ENCODE measurements at places on chromosomes 6 and 20.

- H3K4me1 ChIP-seq: no peaks in the 10 kb centered on the region
- H3K27ac ChIP-seq: no peak overlapping the region
- H3K36me3 ChIP-seq: no peaks in the 10 kb centered on the region
- no peak for DNase-seq
- H3K4me3 ChIP-seq: no peak overlapping the region
These were observed 31.0 kb upstream of the FBXO30 start for GRCh38 chr6:145845557-145845956.

DNA sequence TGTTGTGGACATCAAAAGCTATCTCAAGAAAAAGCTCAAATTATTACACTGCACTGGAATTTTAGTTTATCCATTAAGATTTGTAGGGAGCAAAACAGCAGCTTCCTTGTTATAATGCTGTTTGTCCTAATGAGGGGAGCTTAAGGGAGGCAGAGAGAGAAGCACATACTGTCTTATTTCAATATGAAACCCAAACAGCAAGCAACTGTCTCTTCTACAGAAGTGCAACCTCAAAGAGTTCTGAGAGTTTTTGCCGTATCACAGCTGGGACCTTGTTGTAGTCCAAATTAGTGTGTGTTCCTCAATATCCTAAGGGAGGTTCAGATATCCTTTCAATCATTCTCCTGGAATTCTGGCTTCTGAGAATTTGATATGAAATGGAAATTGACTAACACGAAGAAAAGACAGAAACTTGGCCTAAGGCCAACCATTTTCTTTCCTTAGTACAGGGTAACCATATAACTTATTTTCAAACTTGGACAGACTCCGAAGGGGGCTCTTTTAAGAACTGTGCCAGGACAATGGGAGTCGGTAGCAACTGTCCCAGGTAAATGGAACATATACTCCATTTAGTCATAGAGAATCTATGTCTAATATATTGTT is 149.3 kb upstream of the CCN2 start:
- H3K4me3 ChIP-seq: no peak overlapping the region
- no peaks in the 10 kb centered on the region for H3K27me3 ChIP-seq
- H3K27ac ChIP-seq: no peak overlapping the region
- H3K4me1 ChIP-seq: no peaks in the 10 kb centered on the region
- DNase-seq: no peak

GRCh38 chr6:81876971-81877370 is 124.5 kb upstream of the TENT5A start:
- no peaks in the 10 kb centered on the region for H3K27me3 ChIP-seq
- no peaks in the 10 kb centered on the region for H3K4me1 ChIP-seq
- H3K27ac ChIP-seq: no peak overlapping the region

- DNase-seq: no peak
- H3K27me3 ChIP-seq: no peaks in the 10 kb centered on the region
- no peak overlapping the region for H3K27ac ChIP-seq
These were observed 157.9 kb upstream of the STXBP5 start for GRCh38 chr6:147046141-147046877.

GRCh38 chr20:1900321-1900801 is 5.2 kb downstream of the SIRPA start:
- H3K4me1 ChIP-seq: peaks cover 3% of the 10 kb centered on the region
- H3K27ac ChIP-seq: no peak overlapping the region
- no peaks in the 10 kb centered on the region for H3K36me3 ChIP-seq
- H3K4me3 ChIP-seq: no peak overlapping the region
- no peak for DNase-seq

DNA sequence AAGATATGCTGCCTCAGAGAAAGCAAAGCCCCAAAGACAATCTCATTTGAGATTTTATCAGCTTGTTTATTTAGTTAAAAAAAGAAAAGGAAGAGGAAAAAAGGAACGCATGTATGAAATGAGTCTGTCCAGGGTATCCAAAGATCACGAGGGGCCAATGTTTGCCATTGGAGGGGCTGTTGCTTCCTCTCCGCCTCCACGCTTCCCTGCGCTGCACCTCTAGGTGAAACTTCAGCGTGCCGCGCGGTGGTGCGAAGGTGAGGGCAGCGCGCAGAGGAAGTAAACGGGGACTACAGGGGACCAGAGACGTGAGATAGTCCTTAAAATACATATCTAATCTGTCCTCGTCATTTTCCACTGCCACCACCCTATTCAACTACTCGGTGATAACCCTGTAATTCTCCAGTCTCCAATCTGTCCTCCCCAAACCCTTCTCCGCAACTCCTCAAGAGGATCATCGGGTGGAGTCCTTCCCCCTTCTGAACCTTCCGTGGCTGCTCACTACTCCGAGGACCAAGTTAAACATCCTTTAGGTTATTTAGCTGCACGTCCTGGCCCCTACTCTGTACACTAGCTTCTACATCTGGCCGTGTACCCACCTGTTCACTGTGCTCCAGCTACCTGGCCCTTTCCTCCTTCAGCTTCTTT is 1.1 kb upstream of the DCBLD1 start:
- no peak for DNase-seq
- H3K36me3 ChIP-seq: no peaks in the 10 kb centered on the region
- no peak overlapping the region for H3K4me3 ChIP-seq
- no peak overlapping the region for H3K27ac ChIP-seq

DNA sequence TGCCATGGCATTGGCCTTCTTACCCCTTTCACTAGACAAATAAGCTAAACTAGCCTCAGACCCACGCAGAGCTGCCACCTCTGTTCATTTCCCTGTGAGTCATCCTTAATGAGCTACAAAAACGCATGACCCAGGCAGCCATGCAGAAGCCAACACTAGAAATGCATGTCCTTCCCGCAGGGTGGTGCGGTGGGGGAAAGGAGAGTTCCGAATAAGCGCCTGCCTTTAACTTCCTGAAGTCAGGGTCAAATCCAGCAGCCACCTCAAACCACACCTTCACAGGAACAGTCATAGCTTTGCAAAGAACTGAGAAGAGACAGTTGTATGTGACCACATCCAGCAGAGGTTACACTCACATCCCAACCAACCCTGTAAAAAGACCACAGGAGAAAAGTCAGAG is 40.4 kb downstream of the IRF4 start:
- H3K4me3 ChIP-seq: no peak overlapping the region
- no peak for DNase-seq
- no peaks in the 10 kb centered on the region for H3K27me3 ChIP-seq
- H3K4me1 ChIP-seq: no peaks in the 10 kb centered on the region
- no peaks in the 10 kb centered on the region for H3K36me3 ChIP-seq

DNA sequence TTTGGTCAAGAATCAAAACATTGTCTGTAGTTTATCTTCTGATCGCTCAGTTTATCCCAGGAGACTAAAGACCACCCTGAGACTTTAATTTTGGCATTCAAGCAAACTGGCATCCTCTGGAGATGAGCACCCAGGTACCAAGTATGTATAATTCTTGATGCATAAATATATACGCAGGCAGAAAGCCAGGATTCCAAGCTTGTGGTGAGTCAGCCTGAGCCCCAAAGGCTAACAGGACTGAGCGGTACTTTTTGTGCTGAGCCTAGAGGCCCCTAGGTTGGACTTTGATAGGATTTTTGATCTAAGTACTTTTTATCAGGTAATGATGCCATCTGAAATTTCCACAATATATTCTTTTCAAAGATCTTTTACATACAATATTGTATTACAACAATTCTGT is 301.3 kb downstream of the TFAP2B start:
- H3K27me3 ChIP-seq: no peaks in the 10 kb centered on the region
- no peaks in the 10 kb centered on the region for H3K4me1 ChIP-seq
- no peak for DNase-seq

DNA sequence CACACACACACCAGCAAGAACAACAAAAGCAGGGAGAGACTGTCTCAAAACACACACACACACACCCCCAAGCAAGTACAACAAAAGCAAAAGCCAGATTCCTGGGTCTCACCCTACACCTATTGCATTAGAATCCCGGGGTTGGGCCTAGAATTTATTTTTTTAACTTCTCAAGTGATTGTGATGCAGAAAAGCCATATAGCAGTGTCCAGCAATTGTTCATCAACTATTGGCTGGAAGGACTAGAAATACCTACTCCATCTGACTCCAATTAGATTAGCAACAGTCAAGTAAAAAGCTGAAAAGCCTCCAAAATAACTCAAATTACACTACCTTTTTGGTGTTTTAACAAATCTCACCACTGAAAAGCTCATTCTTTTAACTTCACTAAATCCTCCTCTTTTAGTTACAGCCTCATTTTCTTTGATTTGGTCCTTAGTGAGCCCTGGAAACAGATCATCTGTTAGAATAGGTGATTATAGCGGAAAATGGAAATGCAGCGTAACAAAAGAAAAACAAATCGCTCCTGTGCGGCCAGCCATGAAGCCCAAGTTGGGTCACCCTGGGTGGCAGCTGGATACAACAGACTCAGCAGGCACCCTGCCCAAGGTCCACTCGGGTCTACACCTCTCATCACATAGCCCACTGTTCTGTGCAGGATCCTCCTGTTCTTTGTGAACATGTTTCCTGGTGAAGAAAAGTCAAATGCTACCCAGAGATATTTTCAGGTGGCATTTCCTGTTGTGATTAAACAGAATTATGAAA is 38.7 kb downstream of the STAU1 start:
- H3K27me3 ChIP-seq: no peaks in the 10 kb centered on the region
- H3K4me1 ChIP-seq: no peaks in the 10 kb centered on the region
- H3K27ac ChIP-seq: no peak overlapping the region

- no peak for DNase-seq
- 0 out of 2 replicates have a peak, but pooled peaks cover 1% of the 10 kb centered on the region for H3K4me1 ChIP-seq
- H3K4me3 ChIP-seq: no peak overlapping the region
- H3K27ac ChIP-seq: no peak overlapping the region
- no peaks in the 10 kb centered on the region for H3K36me3 ChIP-seq
- H3K27me3 ChIP-seq: no peaks in the 10 kb centered on the region
These were observed 3.9 kb downstream of the SPEF1 start for GRCh38 chr20:3777381-3777715.

GRCh38 chr6:16757332-16757731 is 3.9 kb downstream of the ATXN1 start:
- DNase-seq: no peak
- H3K4me1 ChIP-seq: peaks cover 25% of the 10 kb centered on the region

DNA sequence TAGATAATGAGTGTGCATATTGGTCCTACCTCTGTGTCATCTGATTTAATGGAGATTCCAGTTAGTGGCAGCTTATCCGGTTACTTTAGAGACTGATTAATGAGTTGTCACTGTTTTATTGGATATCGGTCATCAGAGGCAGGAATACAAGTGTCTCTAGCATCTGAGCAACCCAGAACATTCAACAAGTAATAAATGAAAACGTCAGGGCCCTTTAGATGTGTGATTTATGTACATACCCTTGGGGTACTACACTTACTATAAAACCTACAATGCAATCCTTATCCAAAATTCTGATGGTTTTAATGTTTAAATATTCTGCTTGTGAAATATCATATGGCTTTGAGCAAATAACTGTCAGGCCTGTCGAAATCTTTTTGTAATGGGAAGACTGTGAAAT is 1117.9 kb upstream of the FLRT3 start:
- peaks cover 4% of the 10 kb centered on the region for H3K4me1 ChIP-seq
- no peak overlapping the region for H3K27ac ChIP-seq
- H3K27me3 ChIP-seq: no peaks in the 10 kb centered on the region

- H3K4me1 ChIP-seq: no peaks in the 10 kb centered on the region
- no peak overlapping the region for H3K27ac ChIP-seq
- H3K36me3 ChIP-seq: peaks cover 4% of the 10 kb centered on the region
- no peak overlapping the region for H3K4me3 ChIP-seq
These were observed 24.9 kb downstream of the BLTP3A start for GRCh38 chr6:34816635-34817301.

DNA sequence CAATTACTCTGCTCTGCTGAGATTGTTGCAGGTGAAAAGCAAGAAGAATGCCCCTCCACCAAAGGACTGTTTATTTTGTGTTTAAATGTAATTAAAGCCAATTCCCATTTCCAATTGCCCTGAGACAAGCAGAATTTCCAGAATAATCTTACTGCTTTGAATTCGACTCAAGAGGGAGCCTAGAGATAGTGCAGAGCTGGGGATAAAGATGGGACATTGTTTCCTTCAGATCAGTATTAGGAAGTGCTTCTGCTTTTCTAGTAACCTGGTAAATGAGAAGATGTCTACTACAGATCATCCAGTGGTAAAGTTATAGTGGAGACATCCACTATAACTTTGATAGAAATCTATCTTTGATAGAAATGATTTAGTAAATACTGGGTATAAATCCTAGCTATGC is 326.9 kb downstream of the UBE3D start:
- H3K36me3 ChIP-seq: no peaks in the 10 kb centered on the region
- no peak overlapping the region for H3K4me3 ChIP-seq
- no peak for DNase-seq
- H3K27me3 ChIP-seq: no peaks in the 10 kb centered on the region
- no peaks in the 10 kb centered on the region for H3K4me1 ChIP-seq

DNA sequence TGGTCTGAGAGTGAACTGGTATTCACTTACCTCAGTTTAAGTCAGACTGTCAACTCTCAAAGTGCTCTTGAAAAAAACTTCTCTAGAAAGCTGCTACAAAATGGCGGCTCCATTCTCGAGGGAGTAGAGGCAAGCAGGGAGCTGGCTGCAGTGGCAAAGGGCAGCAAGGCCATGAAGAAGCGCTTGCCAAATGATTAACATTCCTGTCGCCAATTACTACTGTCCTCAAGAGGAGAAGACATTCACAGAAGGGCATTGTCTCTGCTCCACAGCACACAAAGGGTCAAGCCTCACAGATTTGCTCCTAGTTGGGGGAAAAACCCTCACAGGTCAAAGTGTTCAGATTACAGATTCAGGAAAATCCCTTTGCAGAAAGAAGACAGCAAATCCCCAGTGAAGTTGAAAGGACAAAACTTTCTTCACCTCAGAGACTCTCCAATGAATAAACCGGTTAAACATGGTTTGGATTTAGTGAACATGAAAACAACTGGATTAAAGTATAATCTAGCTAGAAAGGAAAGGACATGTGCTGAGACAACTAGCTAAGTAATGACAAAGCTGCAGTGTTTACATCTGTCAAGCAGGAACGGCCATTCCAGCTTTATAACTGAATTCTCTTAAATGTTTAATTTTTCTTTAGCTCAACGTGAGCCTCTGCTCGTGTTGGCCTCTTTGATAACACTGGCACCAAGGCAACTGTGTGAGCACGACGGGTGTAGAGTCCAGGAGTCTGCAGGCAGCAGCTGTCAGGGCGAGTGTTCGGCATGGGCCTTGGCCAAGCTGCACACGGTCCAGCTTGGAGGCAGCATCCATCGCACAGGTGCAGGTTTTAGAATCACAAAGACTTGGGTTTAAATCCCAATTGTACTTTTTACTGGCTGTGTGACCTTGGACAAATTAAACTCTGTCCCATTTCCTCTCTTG is 37.6 kb downstream of the NR2E1 start:
- peaks cover 5% of the 10 kb centered on the region for H3K36me3 ChIP-seq
- no peaks in the 10 kb centered on the region for H3K4me1 ChIP-seq
- no peak for DNase-seq
- no peak overlapping the region for H3K4me3 ChIP-seq

GRCh38 chr6:52681416-52681815 is 10.5 kb downstream of the TMEM14A start:
- no peaks in the 10 kb centered on the region for H3K27me3 ChIP-seq
- DNase-seq: no peak
- H3K36me3 ChIP-seq: peaks cover 35% of the 10 kb centered on the region

DNA sequence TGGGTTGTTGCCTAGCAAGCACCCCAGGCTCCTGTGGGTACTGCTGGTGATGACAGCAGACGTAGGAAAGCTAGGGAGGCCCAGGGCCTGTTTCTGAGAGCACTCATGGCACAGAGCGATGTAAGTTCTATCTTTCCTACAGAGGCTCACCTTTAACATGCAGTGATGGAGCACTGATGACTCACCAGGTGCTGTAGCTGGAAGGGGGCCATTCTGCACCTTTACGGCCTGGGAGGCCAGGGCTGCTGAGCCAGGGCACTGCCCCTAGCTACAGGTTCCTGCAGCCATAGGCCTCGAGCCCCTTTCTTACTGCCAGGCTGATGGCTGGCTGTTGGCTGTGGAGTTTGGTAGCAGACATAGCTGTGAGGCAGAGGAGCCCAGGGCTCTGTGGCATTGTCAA is 31.1 kb upstream of the GPR6 start:
- DNase-seq: no peak
- H3K4me1 ChIP-seq: no peaks in the 10 kb centered on the region
- no peak overlapping the region for H3K27ac ChIP-seq
- H3K4me3 ChIP-seq: no peak overlapping the region
- no peaks in the 10 kb centered on the region for H3K36me3 ChIP-seq
